GM04504 (cell line): ENCODE measurements at places on chromosomes 3 and 15.

- DNase-seq, result no peak
Observed at GRCh38 chr3:62556121-62556815, 182.9 kb upstream of the FEZF2 start.

DNA sequence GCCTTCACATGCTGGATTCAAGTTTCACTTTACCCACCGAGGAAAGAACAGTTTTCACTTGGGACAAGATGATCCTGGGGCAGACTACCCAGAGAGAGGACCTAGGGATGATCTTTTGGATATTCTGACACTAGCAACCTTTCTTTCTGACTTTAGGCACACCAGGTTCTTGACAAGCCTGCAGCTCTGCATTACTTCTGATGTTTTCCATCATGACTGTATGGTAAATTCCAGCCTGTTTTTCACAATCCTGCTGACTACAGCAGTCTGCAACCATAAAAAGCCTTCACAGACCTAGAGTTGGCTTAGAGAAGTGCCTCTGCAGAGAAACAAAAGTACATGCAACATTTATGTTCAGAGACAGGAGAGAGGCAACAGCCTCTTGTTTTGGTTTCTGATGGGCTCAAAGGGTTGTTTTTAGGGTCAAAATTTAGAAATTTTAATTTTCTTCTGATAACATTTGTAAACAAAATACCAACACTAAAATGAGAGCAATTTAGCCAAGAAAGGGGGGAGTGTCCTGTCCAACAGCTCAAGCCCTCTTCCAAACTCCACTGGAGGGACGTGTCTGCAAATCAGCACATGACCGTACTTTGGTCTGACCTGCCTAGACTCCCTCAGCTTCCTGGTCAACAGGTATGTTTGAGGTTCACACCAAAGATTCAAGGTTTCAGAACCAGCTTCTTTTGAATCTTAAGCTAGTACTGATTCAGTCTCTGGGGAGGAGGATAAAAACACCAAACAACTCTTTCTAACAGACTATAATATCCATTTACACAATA is 799 bp downstream of the ABI3BP start:
- peak; percentile 29 for DNase-seq

- DNase-seq, result no peak
Observed at GRCh38 chr3:159593927-159594605, 394.6 kb upstream of the IL12A start.

DNA sequence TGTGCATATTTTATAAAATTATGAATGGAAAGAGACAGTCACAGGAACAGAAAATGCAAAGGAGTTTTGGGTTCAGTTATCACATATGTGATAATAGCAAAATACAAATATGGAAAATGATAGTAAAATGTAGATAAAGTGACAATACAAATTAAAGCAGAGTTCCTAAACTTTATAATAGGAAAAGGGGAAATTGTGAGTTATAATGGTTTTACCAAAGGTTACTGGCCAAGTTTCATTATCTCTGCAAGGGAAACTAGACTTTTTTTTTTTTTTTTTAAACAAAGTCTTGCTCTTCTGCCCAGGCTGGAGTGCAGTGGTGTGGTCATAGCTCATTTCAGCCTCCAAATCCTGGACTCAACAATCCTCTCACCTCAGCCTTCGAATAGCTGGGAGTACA is 228.7 kb upstream of the CGNL1 start:
- DNase-seq, result no peak
